Spleen (tissue), 13 donors: ENCODE measurements at places on chromosomes 1 and 21.
A peak's percentile ranks its signal among the peaks of the same experiment; 100 is the strongest.

DNA sequence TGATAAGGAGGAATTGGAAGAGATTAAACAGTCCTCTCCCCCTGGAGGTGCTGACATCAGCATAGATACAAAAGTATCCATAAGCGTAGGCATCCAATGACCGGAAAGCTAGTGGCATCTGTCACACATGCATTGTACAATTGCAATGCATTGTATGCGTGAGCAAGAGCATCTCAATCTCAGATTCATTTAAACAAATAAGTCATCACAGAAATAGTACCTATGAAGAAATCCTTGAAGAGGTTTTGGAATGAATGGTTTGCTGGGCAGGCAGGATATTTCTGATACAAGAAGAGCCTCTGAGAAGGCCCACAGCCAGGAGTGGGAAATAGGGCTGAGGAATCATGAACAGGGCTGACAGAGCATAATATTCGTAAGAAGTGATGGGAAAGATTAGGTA, 88.9 kb upstream of the ABCD3 start:
- no peak for DNase-seq

- no peak for DNase-seq
Measured at GRCh38 chr21:28636752-28637691, 355.7 kb downstream of the LTN1 start.

DNA sequence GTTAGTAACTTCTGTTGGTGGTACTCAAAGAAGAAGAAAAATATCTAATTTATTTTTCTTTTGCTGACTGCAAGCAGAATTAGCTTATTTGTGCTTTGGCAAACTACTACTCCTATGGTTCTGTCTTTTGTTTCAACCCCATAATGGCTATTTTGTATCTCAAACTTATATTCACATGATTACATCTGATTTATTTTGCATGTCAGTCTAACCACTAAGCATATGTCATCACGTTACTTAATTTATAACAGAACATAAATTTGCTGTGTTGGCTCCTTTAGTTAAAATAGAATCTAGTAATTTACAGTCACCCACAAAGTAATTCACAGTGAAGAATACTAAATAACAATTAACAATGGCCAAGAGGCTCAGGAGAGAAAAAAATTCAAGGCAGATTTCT, 39.1 kb upstream of the CNN3 start:
- no peak for DNase-seq

DNA sequence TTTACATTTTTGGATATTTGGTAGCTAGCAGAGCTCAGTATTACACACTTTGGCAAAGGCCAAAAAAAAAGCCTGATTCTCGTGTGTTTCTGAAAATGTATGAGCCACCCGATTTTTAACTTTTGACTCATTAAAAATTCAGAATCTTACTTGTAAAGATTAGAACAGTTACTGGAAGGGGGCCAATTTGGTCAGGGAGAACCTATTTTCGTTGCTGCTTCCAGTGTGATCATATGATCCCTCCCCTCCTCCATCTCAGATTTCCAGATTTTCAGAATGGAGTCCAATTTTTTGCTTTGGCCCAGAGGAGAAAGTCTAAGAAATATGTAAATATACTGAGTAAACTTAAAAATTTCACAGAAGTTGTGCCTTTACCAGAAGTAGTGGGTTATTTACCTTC, 3.2 kb upstream of the OR2AK2 start:
- DNase-seq: no peak

- no peak for DNase-seq
Measured at GRCh38 chr1:244761279-244761678, 74.2 kb upstream of the COX20 start.

DNA sequence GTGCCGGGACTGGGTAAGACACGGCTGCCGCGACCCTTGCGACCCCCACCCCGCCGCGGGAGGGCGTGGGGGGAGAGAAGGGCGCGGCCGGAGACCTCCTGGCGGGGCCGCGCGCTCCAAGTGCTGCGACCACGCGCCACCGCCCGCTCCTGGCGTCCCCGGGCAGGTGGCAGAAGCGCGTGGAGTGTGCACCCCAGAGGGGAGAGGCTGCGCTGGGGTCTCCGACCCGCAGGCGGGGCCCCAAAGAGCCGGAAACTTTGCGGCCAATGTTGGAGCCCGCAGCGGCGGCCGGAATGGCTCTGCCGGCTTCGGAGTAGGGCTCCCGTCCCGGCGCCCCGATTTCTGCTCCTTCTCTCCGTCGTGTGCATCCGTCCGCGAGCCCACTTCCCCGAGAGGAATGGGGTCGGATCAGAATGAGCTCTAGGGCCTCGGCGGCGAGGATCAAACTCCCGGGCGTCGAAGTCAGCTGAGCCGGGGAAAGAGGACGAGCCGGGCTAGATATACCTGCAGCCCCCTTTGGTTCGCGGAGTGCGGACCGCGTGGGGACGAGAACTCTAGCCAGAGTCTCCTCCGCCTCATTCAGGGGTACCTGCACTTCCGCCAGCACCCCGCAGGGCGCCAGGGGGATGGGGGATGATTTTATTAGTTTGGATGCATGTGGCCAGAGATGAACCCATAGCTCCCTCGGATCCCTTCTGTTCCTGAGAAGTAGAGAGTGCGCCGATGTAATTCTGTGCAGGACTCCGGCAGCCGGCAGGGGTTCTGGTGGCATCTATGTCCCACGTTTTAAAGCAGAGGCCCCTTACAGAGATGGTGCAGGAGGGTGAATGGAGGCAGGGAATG, 751 bp downstream of the STUM start:
- no peak for DNase-seq

GRCh38 chr1:214565310-214565709, 13.9 kb upstream of the PTPN14 start:
- DNase-seq: no peak

- peak; percentile 87 for DNase-seq
Measured at GRCh38 chr1:186618401-186619170, 61.6 kb downstream of the PTGS2 start.

DNA sequence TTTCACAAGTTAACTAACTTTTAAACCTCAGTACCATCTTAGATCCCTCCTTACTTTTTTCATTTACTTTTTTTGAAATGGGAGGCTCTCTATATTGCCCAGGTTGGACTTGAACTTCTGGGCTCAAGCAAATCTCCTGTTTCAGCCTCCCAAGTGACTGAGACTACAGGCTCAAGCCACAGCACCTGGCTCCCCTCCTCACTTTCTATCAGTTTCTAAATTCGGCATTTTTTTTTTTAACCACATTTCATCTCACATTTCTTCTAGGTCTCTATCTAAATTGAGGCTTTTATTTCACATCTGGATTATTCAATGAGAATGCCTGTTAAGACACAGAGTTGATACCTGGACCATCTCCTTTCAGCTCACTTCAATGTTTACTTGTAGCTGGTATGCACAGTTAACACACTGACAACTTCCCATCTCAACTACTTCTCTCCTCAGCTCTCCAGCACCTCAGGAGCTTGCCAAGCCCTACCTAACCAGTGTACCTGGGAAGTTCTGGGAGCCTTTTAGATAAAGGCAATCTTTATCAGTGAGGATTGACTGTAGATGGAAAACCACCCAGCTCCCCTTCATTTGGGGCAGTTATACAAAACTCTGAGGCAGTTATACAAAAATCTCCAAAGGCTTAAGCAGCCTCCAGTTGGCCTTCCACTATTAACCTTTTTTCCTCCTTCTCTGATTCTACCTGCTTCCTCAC, 3.4 kb downstream of the USP33 start:
- DNase-seq: no peak

DNA sequence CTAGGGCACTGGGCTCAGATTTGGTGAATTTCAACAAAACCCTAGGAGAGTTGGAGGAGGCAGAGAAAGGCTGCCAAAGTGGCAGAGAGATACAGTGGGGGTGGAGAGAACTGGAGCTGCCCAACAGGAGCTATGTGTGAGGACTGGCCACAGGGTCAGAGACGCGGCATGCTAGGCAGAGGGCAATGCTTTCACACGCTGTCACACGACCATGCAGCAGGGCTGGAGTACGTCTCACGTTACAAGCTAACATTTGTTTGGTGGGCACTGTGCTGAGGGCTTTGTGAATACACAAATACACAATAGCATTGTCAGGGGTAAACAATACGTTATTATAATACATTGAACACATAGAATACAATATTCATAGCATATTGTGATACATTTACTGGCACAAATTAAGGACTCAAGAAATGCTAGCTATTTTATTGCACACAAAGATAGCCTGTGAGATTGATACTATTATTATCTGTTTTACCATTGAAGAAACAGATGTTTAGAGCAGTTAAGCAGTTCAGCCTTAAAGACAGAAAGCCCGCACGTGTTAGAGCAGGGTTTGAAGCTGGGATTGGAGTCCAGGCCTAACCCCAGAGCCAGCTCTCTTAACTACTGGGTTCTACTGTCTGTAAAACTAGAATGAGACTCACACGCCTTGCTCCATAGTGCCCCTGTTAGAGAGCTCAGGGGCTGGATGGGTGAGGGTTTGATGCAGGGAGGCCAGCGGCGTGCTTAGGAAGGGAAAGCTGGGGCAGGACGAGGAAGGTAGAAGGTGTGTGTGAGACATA, 4.5 kb downstream of the RAB7B start:
- no peak for DNase-seq

DNA sequence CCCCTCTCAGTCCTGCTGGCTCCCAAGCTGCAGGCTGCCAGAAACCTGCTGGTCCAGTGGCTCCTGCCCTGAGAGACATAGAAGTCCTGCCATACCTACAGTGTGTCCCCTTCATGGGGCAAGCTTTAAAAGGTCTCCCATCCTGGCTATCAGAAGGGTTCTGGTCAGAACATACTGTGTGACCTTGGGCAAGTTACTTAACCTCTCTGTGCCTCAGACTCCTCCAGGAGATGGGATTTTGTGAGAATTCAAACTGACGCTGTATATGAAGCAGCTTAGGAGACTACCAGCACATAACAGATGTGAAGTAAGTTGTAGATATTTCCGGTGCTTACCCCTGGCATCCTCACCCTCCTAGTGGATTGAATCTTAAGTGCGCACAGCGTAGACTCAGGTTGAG, 8.7 kb upstream of the GJB5 start:
- no peak for DNase-seq

DNA sequence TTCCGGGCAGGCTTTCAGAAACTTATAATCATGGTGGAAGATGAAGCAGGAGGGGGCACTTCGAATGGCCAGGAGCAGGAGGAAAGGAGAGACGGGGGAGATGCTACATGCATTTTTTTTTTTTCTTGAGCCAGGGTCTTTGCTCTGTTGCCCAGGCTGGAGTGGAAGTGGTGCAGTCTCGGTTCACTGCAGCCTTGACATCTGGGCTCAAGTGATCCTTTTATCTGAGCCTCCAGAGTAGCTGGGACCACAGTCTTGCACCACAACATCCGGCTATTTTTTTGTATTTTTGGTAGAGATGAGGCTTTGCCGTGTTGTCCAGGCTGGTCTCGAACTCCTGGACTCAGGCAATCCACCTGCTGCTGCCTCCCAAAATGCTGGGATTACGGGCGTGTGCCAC, 61.6 kb downstream of the SELENOF start:
- no peak for DNase-seq

GRCh38 chr1:10594595-10595223, 120.0 kb downstream of the PEX14 start:
- no peak for DNase-seq

- DNase-seq: no peak
Measured at GRCh38 chr1:110280126-110280525, 59.1 kb upstream of the RBM15 start.

DNA sequence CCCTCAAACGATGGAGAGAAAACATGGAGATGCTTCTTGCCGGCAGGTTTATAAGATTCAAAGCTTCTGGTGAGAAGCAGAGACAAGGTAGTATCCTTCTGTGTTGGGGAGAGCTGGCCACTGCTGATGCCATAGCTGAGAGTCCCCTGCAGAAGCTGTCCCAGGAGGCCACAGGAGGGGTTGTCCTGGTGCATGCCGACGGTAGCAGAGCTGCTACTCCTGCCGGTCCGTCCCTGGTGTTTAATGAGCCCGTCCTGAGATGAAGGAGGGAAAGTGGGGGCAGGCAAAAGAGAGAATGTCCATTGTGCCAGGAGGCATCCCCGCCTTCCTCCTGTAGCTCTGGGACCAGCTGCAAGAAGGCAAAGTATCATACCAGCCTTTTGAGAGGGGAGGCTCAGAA, 10.4 kb upstream of the C2CD2 start:
- peak; percentile 39 for DNase-seq

DNA sequence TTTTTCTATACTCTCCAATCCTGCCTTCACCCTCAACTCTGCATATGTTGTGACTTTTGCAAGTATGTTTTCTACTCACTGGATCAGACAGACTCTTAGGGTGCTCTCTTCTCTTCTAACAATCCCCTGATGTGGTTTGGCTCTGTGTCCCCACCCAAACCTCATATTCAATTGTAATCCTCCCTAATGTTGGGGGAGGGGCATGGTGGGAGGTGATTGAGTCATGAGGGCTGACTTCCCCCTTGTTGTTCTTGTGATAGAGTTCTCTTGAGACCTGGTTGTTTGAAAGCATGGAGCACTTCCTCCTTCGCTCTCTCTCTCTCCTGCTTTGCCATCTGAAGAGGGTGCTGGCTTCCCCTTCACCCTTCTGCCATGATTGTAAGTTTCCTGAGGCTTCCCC, 148.9 kb upstream of the IGSF21 start:
- DNase-seq: no peak

- DNase-seq: no peak
Measured at GRCh38 chr1:240998441-240999015, 358.5 kb downstream of the RGS7 start.

DNA sequence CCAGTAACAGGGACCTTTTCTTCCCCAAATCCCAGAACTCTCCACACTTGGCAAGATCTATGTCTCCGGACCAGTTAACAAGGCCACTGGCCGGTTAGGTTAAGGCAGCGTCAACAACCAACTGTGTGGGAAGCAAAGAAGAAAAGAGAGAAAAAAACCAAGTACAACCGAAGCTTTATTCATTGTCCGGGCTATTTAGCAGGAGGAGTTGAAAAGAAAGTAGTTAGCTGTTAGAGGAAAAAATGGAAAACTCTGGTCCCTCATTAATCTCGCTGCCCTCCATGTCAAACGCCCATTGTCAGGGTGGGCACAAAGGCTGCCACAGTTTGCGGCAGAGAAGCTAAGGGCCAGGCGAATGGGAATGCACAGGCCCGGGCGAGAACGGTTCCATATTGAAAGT, 49.3 kb upstream of the GRIK3 start:
- peak; percentile 35 for DNase-seq

GRCh38 chr1:212669102-212669501, 30.5 kb downstream of the BATF3 start:
- no peak for DNase-seq

GRCh38 chr1:180252638-180253536, 22.8 kb downstream of the LHX4 start:
- DNase-seq: peak; percentile 94

DNA sequence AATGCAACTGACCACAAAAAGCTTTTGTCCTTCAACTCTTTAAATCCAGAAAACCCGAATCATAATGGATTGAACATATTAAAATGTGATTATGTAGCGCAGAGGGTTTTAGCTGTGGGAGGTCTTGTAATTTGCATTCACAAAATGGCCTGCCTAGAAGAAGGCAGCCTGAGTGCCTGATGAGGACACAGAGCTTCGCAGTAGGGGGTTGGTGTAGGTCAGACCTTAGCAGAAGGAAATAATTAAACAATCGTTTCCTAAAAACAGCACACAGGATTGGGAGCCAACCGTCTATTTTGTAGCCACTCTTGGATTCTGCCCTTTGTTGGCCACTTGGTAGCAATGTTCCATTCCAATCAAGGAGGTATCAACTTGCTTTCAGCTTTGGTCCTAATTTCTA, 195.7 kb upstream of the KIAA0040 start:
- DNase-seq: no peak

GRCh38 chr1:115807723-115808122, 33.2 kb downstream of the NHLH2 start:
- no peak for DNase-seq
